Fibroblast of lung (primary cell): ENCODE measurements at places on chromosomes 1 and 21.

- DNase-seq = no peak
These were observed 202.3 kb downstream of the LTN1 start for GRCh38 chr21:28790335-28790734.

DNA sequence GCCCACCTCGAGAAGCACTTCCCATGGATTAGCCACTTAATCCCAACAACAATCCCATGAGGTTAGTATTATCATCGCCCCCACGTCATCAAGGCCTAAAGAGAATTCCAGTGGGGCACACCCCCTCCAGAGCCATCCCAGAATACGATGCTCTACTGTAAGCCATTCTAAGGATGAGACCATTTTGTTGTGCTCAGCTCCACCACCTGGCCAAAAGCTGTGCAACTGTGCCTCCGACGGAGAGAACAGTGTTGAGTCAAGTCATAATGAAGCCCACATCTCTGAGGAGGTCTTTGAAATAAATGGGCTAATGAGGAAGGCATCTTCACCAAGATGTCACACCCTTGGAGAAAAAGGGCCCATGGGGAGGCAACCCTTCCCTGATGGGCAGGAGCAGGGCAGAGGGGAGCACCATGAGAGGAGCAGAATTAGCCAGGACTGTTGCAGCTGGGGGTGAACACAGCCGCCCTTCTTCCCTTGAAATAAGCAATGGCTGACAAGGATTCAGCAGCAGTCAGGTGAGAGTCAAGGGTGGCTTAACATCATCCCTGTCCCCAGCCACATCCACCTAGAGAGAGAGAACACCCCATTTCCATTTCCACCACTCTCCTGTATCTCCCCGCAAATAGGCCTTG lies 14.6 kb downstream of the SYF2 start:
- DNase-seq = no peak

GRCh38 chr21:34116569-34116968 lies 43.2 kb downstream of the MRPS6 start:
- DNase-seq = no peak

DNA sequence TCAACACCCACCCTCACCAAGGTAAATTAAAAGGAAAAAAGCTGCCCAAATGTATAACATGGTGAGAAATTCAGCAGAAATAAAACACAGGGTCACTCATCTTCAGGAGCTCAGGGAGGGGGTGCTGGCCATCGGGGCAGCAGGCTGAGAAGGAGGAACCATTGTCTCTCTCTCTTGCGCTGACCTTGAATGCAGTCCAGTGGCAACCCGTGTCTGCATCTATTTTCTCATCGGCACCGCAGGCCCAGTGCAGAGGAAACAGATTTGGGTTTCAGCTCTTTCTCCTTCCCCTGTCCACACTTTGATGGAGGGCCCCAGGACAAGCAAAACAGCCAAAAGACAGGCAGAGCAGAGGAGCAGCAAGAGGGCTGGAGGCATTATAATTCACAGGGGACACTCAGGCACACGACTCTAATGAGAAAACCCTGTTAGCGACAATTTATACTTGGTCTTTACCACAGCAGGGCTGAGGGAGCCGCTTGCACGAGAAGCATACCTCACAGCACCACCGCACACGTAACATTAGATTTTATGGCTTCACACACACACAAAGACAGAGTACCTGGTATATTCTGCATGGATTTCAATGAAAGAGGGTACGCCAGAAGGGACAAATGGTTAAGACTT lies 18.6 kb downstream of the MKNK1 start:
- DNase-seq = no peak

DNA sequence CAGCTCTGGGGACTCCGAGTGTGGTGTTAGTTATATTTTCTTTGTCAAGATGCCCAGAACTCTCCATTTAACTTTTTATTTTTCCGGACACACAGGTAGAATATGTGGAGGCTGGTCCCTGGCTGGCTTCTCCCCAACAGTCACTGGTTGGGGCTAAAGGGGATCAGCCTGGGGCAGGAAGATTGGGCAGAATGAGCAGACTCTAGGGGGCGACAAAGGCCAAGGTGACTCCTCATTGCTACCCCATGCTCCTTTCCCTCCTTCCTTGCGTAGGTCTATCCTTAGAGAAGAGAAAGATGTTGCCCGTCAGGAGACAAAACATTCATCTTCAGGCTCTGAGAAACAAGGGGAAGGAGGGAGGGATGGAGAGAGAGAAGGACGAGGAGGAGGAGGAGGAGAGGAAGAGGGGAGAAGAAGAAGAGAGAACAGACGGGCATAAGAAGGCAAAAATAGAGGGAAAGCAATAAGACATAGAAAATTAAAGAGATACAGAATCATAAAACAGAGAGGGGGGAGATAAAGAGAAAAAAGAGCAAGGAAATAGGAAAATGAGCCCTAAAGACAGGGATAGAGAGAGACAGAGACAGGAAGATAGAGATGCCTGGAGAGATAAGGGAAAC lies 89.9 kb downstream of the FOXD2 start:
- no peak for DNase-seq

DNA sequence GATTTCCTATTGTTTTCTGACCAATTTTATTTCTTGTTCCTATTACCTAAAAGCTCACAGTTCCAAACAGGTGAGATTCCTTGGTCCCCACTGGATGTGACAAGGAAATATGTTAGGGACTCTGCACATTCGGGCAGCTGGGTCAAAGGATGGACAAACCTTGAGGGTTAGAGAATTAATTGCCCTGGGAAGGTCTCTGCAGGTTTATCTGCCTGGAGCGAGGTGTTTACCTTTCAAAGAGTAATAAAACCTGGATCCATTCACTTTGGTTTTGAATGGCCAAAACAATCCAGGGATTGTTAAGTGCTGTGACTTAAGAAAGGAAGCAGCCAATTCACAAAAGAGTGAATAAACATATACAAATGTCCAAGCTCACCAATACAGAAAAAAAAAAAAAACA lies 33.6 kb upstream of the RAB4A start:
- no peak for DNase-seq

DNA sequence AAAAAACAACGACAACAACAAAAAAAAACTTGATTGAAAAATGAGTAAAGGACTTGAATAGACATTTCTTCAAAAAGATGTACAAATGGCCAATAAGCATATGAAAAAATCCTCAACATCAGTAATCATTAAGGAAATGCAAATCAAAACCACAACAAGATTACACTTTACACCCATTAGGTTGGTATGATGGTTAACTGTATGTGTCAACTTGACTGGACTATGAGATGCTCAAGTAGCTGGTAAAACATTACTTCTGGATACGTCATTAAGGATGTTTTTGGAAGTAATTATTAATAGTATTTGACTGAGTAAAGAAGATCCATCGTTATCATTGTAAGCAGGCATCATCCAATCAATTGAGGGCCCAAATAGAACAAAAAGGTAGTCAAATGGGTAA lies 34.9 kb upstream of the LYPLAL1 start:
- DNase-seq = no peak

DNA sequence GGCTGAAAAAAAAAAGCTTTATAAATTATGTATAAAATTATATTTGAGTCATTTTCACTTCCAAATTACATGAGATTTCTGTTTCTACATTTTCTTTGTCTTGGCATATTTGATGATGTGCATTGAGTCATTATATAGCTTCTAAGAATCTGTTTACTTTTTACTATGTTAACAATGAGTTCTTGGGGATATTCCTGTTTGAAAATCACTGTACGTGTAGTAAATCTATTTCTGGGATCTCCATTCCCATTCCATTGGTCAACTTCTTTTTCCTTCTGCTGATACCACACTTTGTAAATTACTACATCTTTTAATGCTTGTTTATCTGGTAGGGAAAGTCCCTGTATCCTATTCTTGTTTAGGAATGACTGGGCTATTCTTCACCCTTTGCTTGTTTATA lies 43.6 kb downstream of the TNFRSF9 start:
- no peak for DNase-seq

DNA sequence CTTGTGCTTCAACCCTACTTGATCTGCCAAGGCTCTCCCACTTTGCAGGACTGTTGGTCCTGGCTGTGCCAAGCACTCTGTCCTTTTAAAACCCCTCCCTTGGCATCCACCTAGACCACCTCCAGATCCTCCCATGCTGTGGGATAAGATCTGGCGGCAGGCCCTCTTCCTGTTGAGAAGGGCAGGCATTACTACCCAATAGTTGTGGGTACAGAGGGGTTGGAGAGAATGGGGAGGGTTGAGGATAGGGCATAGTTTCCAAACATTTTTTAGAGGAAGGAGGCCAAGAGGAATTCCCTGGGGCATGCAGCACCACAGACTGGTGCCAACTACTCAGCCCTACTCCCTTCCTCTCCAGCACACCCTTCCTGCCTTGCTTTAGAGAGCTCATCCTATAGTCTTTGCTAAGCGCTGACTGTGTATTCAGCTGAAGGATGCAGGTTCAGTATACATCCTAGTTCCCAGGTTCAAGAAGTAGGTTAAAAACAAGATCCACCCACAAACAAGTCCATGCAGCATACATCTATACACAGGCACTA lies 70.7 kb downstream of the TRABD2B start:
- no peak for DNase-seq

DNA sequence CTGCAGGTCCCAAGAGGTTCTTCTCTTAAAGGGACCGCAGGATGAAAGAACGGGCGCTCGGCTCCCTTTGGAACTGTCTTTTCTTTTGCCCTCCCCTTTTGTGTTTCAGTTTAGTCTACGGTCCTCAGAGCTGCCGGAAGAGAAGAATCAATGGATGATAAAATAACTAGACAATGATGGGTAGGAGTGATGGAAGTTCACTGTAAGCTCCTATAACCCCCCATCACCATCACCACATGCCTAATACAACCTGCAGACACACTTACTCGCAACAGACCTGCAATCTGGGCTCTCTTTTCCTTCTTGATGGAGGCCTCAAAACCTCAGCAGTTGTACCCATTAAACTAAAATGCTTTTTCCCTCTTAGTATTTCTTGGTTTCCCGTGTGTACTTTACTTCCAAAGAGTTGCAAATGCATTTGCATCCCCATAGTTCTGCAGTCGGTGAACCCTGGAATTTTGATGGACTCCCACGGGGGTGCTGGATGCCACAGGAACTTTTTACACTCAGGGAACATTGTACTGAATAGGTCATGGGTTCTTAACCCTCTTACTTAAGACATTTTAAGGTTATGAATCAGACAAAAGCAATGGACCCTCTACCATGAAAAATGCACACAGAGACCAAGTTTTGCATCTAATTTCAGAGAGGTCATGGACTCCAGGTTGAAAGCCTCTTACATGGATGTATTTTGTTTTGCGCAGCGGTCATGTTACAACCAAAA lies 633 bp upstream of the RFX5 start:
- DNase-seq = peak; percentile 37

- peak; percentile 44 for DNase-seq
These were observed 12.3 kb upstream of the SLAMF7 start for GRCh38 chr1:160726498-160727315.

GRCh38 chr1:205704903-205705302 lies 24.6 kb upstream of the SLC45A3 start:
- DNase-seq = no peak

- DNase-seq = no peak
These were observed 1233.1 kb downstream of the PLA2G4A start for GRCh38 chr1:188061881-188062280.

DNA sequence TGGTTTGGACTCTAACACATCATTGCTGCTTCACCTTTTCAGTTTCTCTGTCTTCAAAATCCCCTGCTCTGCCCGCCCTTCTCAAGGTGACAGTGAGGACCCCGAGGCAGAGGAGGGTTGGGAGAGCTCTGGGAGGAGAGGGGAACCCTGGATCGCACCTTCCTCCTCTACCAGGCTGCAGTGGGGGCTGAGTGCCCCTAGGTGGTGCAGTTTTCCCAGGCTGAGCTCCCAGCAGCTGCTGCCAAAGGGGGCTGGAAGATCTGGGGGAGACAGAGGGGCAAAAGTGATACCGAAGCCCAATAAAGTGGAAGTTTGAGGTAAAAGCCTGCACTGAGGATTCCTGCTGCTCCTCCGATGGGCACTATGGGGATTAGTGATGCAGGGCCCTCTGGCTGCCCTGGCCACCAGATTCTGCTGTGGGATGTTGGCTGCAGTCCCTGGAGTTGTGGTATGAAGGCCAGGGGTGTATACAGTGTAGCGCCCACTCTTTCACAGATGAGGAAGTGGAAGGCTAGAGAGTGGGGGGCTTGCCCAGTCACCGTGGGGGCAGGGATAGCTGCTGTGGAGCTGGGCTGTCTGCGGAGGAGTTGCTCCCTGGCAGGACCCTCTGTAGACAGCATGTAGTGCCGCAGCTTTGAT lies 40.7 kb upstream of the SCMH1 start:
- peak; percentile 15 for DNase-seq

DNA sequence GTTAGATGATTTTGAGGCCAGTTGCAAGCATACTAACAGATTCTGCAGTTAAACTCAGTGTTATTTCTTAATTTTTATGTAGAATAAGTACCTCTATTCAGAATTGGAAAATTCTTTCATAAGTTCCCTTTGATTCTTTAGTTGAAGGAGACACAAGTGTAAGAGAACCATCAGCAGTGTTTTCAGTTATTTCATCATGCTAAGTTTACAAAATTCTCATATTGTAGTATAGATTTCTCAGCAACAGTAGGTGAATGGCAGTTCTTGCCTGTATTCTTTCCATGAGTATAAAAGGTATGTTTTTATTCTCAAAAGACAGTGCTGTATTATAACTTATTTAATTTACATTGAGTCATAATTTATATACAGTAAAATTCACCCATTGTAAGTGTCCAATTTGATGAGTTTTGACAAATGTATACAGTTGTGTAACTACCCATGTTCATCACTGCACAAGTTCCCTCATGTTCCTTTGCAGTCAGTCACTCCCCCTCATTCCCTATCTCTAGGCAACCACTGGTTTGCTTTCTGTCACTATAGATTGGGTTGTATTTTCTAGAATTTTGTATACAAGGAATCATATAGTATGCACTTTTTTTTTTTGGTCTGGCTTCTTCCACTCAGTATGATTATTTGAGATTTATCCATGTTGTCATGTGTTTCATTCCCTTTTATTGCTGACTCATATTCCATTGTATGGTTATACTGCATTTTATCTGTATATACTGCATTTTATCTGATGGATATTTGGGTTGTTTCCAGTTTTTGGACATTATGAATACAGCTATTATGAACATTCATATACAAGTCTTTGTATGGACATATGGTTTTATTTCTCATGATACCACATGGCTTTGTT lies 3.9 kb downstream of the RPS6KC1 start:
- no peak for DNase-seq

DNA sequence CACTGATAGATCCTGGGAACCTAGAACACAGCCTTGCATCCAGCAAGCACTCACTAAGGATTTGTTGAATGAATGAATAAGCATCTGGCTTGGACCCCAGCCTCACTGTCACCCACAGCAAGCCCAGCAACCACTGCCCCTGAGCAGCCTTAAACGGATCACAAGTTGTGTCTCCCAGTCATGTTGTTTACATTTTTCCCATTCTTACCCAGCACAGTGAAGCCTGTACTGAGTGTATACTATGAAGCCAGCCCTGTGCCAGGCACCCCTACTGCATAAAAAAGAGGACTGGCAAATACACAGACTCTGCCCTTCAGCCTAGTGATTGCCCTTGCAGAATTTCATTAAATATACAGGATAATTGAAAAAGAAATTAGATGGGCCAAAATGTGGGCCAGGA lies 30.2 kb downstream of the RRAGC start:
- no peak for DNase-seq

DNA sequence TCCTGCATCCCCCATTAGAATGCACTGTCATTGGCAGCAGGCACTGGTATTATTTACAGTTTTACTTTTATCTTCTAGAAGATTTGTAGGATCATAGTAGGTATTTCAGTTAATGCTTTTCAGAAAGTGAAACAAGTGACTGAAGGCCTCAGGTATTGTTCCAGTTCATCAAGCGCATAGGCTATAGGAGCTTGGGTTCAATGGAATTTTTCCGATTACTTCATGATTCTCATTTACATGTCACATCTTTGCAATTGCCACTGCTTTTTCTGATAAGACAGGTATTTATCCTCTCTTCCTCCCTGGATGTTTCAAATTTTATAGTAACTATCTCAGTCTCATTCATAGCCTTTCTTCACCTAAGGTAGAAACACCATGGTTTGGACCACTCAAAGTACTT lies 161.3 kb downstream of the NTPCR start:
- no peak for DNase-seq
